ENCODE measurements at places on chromosomes 7 and 10.

DNA sequence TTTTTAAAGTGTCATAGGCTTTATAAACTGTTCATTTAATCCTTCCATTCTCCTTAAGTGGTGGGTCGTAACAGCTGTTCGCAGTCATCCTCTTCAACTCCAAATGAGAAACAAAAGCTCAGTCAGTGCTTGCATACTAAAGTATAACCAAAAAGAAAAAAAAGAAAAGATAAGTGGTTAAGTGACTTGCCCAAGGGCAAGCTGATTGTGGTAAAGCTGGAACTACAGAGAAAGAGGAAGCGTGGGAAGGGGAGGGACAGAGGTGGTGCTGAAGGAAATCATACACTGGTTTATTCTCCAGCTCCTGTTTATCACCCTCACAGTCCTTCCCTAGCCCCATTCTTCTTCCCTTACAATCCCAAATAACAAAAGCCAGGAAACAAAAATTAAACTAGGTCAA, 29.6 kb downstream of the IDE start:
- peak; percentile 63 for ATAC-seq

GRCh38 chr10:48464871-48465736, 139.8 kb downstream of the ARHGAP22 start:
- ATAC-seq: peak; percentile 29

DNA sequence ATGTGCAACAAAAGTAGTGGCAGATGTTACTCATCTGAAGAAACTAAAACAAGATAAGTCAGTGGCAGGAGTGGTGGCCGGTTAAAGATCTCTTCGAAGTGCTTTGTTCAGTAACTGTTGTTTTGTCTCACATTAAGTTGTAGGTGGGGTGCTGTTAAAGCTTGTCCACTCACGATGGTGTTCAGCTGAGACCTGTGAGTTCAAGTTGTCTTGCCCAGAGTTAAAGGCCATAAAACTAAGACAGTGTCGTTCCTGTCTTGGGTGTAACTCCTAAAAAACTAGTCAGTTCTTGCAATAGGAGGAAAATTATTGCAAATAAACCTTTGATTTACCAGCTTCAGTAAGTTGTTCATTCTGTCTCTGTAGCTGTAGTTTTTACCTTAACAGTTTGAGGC, 857 bp upstream of the FOXP2 start:
- ATAC-seq: peak; percentile 72

DNA sequence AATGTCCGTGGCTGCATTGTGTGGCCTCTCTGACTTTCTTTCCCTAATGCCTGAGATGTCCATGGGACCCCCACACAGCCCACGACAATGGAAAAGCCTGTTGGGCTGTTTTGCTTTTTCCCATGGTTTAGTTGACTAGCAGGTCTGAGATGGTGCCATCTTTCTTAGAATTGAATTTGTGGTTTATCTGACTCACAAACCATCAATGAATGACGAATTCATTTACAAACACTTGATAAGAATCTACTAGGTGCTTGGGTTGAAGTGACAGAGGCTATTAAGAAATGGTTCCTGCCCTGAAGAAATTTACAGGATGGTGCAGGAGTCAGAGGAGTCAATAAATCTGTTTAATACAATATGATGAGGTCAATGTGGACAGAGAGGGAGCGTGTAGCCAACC, 75.4 kb downstream of the OTUD1 start:
- no peak for ATAC-seq

DNA sequence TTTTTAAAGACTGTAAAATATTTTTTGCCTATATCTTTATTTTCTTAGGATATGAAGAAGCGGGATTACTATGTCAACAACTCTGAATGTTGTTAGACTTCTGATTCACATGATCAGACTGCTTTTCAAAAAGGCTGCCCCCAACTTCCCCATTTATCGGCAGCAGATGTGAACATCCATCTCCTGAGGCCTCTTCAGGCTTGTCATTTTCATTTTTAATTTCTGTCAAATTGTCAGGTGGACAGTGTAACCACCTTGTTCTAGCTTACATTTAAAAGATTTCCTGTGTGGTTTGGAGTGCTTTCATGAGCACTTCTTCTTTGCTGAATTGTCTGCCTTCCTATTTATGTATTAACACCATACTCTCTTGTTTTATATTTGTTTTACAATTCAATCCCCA, 78.8 kb upstream of the GSDME start:
- peak; percentile 38 for ATAC-seq

DNA sequence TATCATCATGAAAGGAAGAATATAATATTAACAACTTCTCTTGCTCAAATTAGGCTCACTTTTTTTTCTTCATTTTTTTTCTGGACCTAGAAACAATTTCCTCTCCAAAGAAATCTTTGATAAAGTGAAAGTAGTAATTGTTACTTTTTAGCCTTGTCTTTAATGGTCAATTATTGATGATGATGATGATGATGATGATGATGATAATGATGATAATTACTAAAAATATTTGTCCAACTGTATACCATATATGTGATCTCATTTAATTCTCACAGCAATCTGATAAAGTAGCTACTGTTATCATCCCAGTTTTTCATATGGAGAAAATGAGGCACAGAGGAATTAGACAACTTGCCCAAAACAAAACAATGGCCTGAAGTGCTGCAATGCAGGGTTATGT, 12.8 kb downstream of the PRKG1 start:
- no peak for ATAC-seq

DNA sequence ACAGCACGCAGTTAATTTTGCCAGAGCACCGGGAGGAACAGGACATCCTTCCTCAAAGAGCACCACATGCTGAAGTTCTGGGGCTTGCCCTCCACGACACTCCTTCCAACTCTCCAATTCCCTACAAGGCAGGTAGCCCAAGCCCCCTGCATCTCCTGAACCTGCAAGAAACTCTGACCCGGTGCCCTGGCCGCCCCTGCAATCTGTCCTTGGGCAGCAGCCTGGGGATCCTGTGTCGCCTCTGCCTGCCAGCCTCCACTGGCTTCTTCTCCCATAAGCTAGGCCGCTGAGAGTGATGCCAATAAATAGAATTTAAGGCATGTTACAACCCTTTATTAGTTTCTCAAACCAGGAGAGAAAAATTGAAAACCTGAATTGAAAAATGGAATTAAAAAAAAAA, 182.8 kb downstream of the ELMO1 start:
- no peak for ATAC-seq

DNA sequence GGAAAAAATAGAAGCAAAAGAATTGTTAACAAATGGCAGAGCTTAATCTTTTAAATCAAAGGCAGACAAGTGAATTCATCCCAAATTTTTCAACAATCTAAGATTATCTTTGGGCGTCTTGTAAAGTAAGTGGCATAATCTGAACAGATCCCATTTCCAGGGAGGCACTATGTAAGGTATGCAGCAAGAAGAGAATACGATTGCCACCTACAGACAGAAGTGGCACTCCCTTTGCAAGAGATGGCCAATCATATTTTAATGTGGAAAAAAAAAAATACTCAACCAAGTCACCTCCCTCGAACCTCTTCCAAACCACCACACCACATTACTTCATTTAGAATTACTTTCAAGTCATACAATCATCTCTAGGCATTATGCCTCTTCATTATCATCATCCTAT, 4.0 kb downstream of the GFRA1 start:
- no peak for ATAC-seq

DNA sequence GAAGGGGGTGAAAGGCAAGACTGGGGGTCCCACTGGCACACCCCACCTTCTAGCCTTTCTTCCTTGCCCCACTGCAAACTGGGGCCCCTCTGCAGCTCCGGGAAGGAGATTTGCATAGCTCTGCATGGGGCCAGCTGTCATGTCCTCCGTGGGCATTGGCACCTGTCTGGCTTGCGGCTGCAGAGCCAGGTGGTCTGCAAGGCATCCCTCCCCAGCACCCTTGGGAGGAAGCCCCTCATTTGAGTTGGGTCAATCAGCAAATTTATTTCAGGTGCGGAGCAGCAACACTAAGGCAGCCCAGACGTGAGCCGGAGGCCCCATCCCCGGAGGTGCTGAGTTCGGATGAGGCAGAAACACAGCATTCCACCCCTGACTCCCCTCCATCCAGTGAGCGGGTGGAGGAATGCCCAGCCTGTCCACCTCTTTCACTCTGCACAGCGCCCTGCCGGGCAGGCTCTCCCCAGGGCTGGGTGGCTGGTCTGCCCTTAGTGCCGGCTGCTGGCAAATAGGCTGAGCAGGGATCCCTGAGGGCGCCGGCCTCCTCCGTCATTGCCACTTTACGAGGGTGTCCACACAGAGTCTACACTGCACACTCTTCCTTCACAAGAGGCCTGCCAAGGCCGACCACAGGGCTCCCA, 143.2 kb downstream of the TCERG1L start:
- no peak for ATAC-seq

- peak; percentile 18 for ATAC-seq
Measured at GRCh38 chr10:12042409-12042796, 206 bp downstream of the UPF2 start.

- ATAC-seq: peak; percentile 73
Measured at GRCh38 chr10:11225935-11226334, 208.3 kb downstream of the CELF2 start.

- ATAC-seq: no peak
Measured at GRCh38 chr7:4808026-4808425, 32.6 kb downstream of the AP5Z1 start.

GRCh38 chr7:111788286-111789047, 226.2 kb upstream of the IMMP2L start:
- ATAC-seq: no peak

GRCh38 chr7:50416527-50417182, 33.5 kb downstream of the FIGNL1 start:
- no peak for ATAC-seq

- ATAC-seq: no peak
Measured at GRCh38 chr10:125006921-125007426, 65.1 kb downstream of the ZRANB1 start.

DNA sequence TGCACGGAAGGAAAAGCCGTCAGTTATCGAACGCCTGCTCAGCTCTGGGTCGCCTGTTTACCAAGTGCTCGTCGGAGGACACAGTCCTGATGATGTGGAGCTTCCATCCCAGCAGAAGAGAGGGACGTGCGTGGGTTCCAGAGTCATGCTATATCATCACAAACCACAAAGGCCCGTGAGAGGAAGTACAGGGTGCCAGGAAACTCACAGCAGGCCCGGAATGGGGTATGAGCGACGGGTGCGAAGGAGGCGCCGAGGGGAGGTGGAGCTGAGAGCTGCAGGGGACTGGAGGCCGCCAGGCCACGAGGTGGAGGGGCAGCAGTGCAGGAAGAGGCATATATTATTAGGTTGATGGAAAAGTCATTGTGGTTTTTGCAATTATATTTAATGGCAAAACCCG, 102.5 kb downstream of the ACTR3B start:
- ATAC-seq: no peak

- ATAC-seq: no peak
Measured at GRCh38 chr7:707296-708000, 19.1 kb upstream of the DNAAF5 start.

DNA sequence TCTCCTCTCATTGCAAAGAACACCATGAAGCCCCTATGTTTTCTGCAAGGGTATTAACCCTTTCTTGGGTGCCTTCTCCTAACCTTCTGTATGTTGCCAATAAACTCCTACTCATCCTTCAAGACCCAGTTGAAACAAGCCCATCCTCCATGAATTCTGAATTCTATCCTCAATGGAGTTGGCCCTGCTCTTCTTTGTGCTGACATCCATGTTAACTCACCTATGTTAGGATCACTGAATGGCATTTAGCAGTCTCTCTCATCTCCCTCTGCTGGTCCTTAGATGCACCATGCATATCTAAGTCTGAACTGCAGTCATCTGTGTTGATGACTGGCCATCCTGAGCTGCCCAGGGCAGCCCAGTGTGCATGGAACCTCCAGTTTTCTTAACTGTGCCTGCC, 129.8 kb downstream of the BUB3 start:
- ATAC-seq: no peak

- no peak for ATAC-seq
Measured at GRCh38 chr10:88172159-88172558, 308.7 kb downstream of the PTEN start.

- ATAC-seq: no peak
Measured at GRCh38 chr10:59434463-59435321, 72.3 kb upstream of the FAM13C start.

DNA sequence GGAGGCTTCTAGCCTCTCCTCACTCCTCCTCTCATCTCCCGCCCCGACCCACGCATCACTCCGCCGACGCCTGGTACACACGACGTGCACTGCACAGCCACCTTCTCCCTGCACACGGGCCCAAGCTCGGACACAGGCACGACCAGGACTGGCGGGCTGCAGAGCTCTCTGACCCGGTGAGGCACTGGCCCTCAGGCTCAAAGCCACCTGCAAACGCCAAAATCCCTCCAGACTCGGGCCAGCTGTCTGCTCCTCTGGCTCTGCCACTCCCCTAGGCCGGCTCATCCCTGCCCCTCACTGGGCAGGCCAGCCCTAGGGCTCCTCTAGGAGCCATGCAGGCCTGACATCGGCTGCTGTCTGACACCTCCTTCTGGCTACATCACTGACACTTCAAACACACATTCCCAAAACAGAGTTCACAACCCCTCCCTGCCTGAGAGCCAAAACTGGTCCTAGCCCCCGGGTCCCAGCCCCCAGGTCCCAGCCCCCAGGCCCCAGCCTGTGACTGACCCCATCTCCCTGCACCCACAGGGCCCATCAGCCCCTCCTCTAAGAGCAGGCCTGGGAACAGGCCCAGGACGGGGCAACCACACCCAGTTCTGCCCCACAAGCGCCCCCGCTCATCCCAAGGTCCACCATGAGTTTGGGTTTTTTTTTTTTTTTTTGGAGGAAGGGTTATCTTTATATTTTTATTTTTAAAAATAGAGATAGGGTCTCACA, 35.1 kb downstream of the MAD1L1 start:
- ATAC-seq: no peak

GRCh38 chr10:49600046-49600445, 10.1 kb upstream of the SLC18A3 start:
- ATAC-seq: no peak

GRCh38 chr10:123604506-123604905, 61.6 kb upstream of the GPR26 start:
- ATAC-seq: no peak
